Substantia nigra (tissue), 51 donors: ENCODE measurements at places on chromosomes 4 and X.

- no peak for DNase-seq
Observed at GRCh38 chrX:148995661-148996060, 495.2 kb downstream of the AFF2 start.

- DNase-seq = no peak
Observed at GRCh38 chr4:102447413-102447812, 53.7 kb upstream of the NFKB1 start.

- DNase-seq = no peak
Observed at GRCh38 chrX:95076449-95076848, 1402.4 kb downstream of the FAM133A start.

GRCh38 chr4:16023776-16024408 is 59.9 kb downstream of the PROM1 start:
- no peak for DNase-seq

DNA sequence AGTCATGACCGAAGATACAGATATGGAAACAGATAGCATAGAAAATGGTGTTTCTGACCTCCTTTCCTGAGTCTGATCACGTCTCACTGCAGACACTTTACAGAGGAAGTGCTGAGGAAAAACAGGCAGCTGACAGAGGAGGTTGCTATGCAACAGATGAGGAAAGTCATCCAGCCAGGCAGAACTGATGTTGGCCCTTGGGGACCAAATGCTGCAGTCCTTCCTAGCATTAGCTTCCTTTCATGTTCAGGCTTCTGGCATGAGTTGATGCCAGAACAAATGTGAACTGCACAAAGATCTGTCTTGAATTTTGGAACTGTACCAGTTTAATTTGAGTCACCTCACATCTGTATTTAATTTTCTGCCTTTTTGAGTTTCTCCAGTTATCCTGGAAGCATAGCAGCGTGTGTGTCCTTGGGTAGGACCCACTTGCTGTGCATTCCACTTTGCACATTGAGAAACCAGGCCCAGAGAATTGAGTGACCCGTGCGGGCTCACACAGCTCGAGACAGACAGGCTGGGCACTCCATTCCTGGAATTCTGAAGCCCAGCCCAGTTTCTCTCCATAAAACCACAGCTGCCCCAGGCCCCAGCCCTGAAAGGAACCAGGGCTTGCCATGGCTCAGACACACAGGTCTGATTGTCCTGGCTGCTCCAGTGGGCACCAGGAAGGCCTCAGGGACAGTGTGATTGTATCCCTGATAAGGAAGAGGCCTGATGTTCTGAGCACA is 1.4 kb upstream of the MAGED1 start:
- DNase-seq = no peak

DNA sequence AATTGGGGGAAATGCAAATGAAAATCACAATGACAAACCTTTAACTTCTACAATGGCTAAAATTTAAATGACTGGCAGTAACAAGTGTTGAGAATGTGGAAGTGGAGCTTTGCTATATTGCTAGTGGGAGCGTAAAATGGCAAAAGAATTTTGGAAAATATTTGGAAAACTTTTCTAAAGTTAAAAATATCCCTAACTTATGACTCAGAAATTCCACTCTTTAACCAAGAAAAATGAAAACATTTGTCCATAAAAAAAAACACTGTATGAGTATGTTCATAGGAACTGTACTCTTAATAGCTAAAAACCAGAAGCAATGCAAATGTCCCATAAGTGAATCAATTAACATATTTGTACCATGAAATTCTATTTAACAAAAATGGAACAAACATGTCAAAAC is 3.6 kb downstream of the TBCK start:
- no peak for DNase-seq

DNA sequence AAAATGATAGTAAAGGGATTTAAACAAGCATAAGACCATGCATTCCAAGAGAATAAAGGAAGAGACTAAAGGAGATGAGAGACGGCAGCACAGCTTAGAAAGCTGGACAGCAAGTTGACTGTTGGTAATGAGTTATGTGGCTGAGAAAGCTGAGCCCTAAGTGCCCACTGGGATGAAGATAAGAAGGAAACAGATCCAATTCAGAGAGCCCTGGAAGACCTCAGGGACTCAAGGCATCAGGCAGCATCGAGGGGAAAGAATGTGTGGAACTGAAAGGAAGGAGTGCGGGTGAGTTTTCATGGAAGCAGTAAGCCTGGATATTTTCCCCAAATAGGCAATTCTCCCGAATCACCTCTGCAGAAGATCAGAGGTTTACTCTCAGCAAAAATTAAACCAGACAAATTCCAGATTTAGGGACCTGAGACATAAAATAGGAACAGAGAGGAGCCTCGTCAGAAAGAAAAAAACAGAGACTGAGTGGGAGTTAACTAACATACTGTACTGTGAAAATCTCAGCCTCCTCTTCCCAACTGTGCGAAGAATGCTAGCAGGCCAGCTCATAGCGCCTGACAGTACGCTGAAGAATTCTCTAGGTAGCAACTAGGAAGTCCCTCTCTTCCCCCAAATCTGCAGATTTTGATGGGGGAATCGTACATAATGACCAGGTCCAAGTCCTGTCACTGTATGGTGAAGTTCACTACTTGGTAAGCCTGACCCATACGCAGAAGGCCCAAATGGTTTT is 187.7 kb upstream of the TAPT1 start:
- no peak for DNase-seq

- no peak for DNase-seq
Observed at GRCh38 chr4:73844806-73845205, 8.3 kb upstream of the PF4V1 start.

DNA sequence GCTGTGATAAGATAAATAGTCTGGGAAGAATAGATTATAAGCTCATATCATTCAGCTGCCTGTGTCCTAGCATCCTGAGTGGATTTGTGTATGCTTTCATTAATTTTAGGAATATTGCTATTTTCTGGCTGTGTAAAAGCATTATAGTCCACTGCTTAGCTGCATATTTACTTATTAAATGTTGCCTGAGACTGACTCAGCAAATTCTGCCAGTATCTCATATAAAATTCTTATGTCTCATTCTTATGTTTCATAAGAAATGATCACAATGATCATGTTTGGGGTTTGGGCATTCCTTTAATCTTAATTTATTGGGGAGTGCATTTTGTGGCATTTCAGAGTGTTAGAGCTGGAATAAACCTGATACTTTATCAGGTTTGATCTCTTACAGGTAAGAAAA is 34.9 kb downstream of the RASSF6 start:
- no peak for DNase-seq

GRCh38 chrX:94401426-94401825 is 727.4 kb downstream of the FAM133A start:
- no peak for DNase-seq

DNA sequence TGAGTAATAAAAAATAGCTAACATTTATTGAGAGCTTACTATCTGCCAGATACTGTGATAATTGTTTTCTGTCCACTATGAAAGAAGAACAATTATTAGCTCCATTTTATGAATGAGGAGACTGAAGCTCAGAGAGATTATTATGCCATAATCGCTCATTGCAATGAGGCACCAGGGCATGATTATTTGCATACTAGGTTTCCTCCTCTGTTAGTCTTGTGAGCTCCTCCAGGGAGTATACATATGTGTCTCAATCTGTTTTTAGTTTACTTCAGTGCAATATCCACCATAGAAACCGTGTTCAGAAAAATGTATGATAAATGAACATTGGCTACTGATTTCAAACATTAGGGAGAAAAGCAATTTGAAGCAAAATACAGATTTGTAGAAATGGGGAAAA is 139.4 kb upstream of the OTUD4 start:
- no peak for DNase-seq

DNA sequence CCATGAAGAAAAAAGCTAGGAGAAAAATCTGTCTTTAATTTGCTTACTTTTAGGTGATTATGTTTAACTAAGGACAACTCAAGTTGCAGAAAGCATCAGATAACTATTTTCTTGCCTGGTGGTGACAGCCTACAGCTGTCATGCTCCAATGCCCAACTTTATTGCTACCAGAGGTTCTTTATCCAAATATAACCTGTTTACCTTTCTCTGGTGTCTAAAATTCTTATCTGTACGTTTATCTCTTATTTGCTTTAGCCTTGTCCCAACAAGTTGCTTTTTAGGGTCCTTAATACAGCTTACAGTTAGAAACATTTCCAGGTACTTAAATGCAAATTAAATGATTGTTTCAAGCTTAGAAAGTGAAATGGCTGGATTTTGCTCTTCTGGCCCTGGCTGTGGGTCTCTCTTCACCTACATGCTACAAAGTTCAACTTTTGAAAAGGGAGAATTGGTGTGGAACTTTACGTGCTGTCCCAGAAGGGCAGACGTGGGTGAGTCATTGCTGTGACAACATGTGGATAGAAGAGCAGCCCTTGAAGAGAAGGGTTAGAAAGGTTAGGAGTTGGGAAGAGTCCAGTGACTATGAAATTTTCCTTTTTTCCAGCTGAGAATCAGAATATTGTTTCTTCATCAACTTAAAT is 60.7 kb downstream of the HPGD start:
- no peak for DNase-seq

DNA sequence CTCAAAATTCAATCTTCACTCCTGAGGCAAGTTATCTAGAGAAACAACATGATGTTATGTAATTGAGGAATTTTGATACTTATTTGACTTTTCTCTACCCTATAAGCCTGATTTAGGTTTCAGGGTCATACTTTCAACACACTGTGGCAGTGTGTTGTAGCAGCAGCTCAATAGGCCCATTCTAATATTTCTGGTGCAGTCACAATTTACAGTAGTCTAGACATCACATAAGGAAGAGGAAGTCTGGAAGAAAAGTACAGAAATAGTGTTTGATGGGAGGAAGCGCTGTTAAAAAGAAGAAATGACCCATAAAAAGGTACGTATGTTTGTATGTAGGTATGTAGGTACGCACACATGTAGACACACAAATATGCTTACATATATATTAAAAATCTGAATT is 194.3 kb downstream of the ARHGAP24 start:
- no peak for DNase-seq

DNA sequence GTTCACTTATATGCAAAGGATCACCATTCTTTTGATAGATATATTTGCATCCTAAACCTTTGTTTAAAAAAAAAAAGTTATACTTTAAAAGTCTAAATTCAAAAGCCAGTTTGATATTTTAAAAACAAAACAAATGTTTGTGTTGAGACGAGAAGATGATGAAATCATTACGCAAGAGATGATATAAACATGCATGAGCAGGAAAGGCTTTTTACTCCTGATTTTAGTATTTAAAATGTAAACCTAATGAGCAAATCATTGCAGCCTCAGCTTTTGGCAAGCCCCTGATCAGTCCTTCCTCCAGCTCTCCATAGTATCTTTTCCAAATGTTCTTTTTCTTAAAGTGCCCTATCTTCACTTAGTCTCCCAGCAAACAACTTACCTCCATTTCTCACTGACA is 115.6 kb downstream of the ARAP2 start:
- DNase-seq = no peak

- DNase-seq = no peak
Observed at GRCh38 chrX:78534221-78534620, 124.9 kb downstream of the RTL3 start.

DNA sequence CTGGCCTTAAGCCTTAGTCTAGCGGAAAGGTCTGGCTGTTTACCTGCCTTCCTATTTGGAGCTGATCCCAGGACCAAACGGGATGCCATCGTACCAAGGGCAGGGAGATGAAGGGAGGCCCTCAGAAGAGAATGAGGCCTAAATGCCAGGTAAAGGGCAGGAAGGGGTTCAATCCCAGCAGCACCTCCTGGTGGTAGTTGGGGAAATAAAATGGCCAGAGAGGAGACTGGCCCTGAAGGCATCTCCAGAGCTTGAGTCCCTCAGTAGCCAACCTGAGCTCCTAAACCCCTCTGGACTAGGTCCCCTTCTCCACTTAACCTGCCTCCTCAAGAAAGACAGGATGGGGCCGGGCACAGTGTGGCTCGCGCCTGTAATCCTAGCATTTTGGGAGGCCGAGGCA is 53.7 kb downstream of the KDM5C start:
- no peak for DNase-seq

DNA sequence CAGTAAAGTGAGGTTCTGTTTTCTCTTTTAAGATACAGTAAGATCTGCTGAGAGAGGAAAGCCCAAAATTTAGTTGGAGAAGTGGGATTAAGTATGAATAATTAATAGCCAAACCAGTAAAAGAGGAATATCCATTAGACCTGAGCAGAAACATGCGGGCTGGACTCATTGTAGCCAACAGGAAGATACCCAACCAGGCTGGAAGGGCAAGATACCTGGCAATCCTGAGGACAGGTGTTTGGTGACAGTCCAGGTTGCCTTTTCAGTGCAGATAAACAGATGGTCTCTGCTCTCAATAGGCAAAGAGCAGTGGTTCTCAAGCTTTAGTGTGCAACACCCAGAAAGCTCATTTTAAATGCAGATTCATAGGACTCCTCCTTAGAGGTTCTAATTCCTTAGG is 980.8 kb upstream of the GRID2 start:
- no peak for DNase-seq

GRCh38 chrX:110026099-110026844 is 23.4 kb downstream of the TMEM164 start:
- no peak for DNase-seq

GRCh38 chrX:108310506-108310905 is 127.7 kb downstream of the COL4A6 start:
- DNase-seq = no peak

DNA sequence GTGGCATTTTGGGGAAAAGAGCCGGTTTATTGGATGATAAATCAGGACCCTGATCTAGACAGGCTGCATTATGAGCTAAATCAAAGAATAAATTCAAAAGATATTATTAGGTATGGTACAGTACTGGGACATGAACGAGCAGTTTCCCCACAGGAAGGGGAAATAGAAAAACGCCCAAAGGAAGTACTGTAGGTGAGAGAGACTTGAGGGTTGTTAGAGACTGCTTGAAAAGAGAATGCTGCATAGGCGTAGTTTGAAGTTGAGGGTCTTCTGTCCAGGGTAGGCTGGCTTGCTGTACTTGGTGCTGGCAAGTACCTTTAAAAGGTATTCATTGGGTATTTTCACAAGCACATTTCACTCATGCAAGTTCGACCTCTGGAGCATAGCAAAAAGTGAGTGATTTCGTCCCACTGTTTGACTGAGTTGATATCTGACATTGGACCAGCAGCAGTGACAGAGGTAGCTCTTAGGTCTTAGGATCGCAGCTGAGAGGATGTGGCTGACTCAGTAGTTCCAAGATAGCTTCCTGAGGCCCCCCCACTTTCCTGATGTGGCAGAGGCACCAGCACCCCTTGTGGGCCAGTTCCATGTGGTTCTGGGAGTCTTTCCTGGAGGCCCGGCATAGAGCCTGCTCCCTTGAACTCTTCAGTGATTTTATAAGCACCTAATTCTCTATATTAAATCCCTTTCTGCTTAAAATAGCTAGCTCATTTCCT is 64.3 kb downstream of the TMEM131L start:
- no peak for DNase-seq

GRCh38 chr4:41957634-41958033 is 22.4 kb downstream of the TMEM33 start:
- no peak for DNase-seq

- no peak for DNase-seq
Observed at GRCh38 chr4:1297023-1297395, 7.3 kb downstream of the MAEA start.

DNA sequence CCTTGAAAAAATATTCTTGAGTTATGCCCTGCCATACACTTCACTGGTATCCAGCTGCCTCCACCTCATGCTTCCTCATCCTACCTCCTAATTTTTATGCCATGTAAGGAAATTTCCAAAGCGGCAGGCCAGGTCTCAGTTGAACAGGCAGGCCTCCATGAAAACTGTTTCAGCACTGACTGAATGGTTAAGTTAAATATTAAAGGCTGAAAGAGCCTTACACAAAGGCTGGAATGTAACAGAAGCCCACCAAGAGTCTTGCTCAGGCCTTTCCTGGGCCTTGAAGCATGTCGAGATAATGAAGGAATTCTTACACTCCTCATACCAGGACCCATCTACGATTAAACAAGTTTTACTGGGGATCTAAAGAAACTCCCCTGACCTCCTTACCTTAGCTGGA is 359.6 kb upstream of the NOCT start:
- DNase-seq = no peak

- no peak for DNase-seq
Observed at GRCh38 chr4:11469650-11470437, 41.1 kb upstream of the HS3ST1 start.
